GDM1 (cell line): ENCODE measurements at places on chromosomes 4 and X.

DNA sequence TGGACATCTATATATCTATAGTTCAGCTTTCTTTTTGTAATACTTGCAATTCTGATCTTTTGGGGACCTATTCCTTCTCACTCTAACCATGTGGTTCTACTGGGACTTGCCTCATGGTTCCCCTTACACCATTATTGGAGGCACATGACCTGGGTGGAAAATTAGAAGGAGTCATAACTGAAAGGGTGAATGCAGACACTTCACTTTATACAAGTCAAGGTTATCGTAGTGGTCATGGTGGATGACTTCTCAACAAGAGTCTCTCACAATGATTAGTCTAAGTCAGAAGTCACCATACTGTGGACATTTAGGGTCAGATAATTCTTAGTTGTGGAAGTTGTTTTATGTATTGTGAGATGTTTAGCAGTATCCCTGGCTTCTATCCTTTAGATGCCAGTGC, 10.5 kb upstream of the EIF4E start:
- DNase-seq, result no peak

DNA sequence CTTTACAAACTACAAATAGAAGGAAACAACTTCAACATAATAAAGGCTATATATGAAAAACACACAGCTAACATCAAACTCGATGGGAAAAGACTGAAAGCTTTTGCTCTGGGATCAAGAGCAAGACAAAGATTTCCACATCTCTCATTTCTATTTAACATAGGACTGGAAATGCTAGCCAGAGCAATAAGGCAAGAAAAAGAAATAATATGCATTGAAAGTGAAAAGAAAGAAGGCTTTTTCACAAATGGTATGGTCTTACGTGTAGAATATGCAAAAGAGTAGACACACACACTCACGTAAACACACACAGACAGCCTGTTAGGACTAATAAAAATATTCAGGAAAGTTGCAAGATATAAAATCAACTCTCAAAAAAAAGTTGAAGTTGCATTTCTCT, 660.5 kb upstream of the PCDH10 start:
- no peak for DNase-seq

DNA sequence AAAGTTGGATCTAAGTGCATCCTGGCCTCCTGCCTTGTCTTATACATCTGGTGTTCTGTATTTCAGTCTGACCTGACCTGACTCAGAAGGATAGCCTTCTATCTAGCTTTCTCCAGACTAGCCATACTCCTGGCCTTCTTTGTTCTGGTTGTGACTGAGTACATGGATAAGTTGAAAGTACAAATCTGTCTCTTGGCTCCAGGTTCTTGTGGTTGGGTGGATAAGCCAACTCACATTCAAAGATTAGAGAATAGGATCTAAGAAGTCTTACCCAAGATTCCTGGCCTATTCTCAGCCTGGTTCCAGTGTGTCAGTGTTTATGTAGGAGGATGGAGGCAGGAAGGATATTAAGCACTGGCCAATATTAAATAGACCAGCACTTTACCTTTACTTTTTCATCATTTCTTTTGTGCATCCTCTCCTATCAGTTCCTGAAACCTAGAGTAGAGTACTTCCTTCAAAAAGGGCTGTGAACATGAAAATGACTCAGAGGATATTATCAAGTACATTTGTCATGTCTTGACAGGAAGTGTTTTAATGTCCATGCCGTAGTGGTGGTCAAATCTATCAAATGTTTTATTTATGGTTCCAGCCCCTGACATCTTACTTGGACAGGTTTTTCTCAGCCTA, 123.5 kb downstream of the IL15 start:
- no peak for DNase-seq

GRCh38 chr4:113256946-113257345, 207.5 kb downstream of the ANK2 start:
- DNase-seq, result no peak

- DNase-seq, result peak; percentile 82
These were observed 97.0 kb upstream of the LNX1 start for GRCh38 chr4:53688186-53688790.

GRCh38 chr4:82501154-82501442, 60.7 kb downstream of the TMEM150C start:
- no peak for DNase-seq

DNA sequence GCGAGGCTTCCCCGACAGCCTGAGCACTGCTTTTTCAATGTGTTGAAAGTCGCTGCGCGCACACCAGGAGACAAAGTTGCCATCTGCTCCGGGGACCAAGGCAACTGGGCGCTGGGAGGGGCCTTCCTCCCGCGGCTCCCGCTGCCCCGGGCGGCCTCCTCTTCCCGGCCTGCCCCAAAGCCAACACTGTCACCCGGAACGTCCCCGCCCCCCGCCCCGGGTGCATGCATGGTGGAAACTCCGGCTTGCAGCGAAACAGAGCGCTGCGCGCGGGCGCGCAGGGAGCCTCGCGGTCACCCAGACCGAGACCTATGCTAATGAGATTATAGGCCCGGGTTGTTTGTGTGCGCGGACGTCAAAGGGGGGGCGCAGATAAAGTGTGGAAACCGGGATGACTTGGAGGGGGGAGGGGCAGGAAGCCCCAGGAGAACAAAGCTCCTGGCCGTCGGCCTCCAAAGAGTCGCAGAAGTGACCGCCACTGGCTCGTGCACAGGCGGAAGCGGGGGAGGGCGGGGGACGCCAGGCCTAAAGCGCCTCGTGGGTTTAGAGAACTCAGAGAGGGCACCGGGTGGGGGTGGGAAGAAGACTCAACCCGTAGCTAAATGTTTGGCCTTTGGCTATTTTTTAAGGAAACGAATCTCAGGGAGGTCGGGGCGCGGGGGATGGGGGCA, 88.8 kb downstream of the BCOR start:
- no peak for DNase-seq

GRCh38 chrX:152987801-152988200, 6.1 kb downstream of the PNMA5 start:
- DNase-seq, result no peak

- no peak for DNase-seq
These were observed 628.3 kb upstream of the MAGEB2 start for GRCh38 chrX:29587107-29587506.

- peak; percentile 10 for DNase-seq
These were observed 15.3 kb downstream of the CPZ start for GRCh38 chr4:8607603-8608481.

DNA sequence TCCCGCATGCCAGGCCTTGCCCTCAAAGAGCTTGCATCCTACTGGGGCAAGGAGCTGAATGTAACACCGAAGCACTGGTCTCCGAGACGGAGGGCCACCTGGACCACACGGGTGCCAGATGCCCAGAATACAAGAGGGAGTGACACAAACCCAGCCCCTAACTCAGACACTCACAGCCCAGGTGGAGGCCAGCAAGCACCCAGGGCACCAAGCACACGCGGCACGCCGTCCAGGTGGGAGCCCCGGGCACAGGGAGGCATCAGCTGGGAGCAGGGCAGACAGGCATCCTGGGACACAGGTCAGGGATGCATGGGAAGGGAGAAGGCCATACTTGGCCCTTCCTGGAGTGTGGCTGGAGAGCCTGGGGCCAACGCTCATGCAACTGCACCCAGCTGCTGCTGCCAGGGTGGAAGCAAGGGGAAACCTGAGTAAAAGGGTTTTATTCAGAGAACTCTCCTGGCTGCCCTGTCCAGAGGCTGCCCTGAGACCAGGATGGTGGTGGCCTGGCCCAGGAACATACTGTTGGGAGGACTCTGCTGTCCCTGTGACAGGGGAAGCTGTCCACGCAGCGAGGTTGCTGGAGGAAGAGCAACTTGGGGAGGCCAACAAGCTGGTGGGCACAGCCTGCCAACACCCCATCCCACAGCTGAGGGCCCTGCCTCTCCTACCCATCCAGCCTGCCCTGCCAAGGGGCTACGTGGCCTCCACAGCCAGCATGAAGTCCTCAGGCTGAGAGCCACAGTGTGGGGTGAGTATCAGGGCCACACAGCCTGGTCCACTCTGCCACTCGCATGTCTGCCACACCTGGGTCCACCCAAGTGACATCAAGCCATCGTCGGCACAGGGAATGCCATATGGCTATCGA, 22.2 kb upstream of the PPP2R2C start:
- DNase-seq, result no peak

- no peak for DNase-seq
These were observed 86.8 kb upstream of the FAM241A start for GRCh38 chr4:112058433-112058832.

DNA sequence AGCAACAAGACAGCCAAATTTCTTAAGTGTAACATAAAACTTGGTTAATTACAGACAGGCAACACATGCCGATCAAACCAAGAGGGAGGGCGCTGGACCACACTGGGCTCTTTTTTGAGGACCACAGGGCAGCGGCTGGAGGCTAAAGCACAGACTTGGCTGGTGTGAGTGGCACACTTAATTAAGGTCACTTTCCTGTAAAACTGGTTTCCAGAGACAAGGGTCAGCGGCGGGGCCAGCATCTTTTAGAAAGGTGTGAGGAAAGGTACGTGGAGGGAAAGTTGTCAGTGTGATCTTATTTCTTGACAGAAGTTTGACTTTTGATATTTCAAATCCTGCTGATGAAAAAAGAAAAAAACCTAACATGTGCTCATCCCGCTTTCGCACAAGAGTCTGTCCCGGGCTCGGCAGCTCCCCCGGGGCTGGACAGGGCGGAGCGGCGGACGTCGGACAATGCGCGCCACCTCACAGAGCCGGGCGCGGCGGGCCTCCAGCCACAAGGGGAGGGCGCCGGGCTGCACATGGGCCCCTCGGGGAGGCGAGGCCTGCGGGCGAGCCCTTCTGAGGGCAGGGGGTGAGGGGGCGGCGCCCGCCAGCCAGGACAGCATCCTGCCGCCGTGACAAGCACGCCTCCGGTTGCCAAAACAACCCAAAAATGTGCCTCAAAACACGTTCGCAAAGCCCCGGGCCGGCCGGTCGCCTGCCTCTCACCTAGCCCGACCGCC, 660 bp upstream of the HSPA4L start:
- no peak for DNase-seq

- DNase-seq, result no peak
These were observed 19.7 kb downstream of the KIT start for GRCh38 chr4:54677416-54677815.

GRCh38 chr4:7659429-7660175, 224.9 kb upstream of the PSAPL1 start:
- no peak for DNase-seq

DNA sequence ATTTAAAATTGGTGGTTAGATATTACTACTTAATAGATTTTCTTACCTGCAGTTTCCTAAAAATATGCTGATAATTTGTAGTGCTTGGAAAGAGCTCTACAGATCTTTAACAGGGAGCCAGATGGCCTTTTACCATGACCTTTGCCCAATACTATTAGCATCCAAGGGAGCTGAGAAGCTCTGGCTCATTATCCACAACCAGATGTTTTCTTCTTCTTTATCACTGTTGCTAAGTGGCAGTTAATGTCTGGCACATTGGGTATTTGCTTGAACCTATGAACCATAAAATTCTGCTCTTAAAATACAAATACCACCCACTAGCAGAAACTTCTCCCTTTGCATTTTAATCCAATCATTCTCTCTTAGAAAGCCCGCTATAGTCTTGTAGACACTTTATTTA, 1480.3 kb downstream of the C4orf33 start:
- no peak for DNase-seq

GRCh38 chr4:145670422-145670821, 9.5 kb upstream of the C4orf51 start:
- no peak for DNase-seq

DNA sequence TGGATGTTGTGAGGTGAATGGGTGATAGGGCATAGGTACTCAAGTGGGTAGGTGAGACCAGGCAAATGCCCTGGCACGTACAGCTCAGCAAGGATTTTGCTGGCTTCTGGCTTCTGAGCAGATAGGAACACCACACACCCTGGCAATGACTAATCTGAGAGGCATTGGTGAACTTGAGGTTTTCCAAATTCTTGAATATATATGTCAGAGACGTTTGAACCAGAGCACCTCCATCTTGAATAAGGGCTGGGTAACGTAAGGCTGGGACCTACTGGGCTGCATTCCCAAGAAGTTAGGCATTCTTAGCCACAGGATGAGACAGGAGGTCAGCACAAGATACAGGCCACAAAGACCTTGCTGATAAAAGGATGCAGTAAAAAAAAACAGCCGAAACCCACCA, 204.5 kb downstream of the NLGN4X start:
- DNase-seq, result no peak

DNA sequence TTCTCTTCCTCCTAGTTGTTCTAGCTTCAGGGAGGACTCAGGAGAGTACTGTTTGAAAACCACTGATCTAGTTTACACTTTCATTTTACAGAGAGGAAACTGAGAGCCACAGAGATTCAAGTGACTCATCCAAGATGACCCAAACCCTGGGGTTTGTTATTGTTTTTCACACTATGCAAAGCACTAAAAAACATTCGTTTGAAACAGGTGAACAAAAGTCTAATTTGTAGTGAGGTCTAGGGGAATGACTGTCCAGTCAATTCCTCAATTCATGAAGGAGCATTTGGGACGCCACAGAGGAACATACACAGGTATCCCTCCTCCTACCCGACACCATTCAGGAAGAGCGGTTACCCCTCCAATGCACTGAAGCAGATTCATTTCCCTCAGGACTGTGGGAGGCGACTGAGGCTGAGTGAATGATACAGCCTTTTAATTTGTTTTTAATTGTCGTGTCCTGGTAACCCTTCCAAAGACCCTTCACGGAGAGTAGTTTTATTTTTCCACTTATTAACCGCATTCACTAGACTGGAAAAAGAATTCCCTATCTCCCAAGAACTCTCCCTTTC, 30.3 kb downstream of the TLR10 start:
- no peak for DNase-seq

DNA sequence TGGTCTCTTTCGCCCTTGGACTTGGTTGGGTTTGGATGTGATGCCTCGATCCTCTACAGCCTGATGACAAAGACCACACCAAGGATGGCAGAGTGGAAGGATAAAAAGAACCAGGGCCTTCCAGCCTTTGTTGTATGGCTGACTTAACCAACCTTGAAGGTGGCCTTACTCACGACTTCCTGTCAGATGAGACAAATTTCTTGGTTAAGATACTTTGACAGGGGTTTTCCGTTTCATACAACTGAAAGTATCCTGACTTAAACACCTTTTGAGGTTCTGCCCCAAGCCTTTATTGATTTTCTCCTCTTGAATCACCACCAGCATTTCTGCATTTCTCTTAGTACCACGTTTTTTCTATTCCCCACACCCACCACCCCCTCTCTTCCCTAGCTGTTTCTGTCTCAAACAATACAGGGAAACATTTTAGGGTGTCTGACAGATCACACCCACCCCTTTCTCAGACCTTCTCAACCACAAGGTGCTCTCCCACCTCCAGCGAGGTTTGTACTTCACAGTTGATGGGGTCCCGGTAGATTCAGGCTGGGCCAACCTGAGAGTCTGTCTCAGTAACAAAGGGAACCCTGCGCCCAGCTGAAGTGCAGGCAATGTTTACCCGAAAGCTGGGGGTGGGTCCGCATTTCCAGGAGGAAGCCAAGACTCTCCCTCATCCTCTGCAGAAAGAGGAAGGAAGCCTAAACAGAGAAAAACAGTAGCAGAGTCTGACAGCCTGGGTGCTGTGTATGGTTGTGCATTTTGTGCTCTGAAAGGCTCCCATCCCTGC, 5.0 kb upstream of the TSPAN5 start:
- peak; percentile 52 for DNase-seq

- DNase-seq, result no peak
These were observed 134.2 kb upstream of the NEIL3 start for GRCh38 chr4:177175473-177175872.
